ENCODE measurements at places on chromosomes 1 and 21. TPM values are rescaled to one million over a fixed set of nuclear protein-coding genes. Genes with fewer than 3 reads are reported as not detected.

DNA sequence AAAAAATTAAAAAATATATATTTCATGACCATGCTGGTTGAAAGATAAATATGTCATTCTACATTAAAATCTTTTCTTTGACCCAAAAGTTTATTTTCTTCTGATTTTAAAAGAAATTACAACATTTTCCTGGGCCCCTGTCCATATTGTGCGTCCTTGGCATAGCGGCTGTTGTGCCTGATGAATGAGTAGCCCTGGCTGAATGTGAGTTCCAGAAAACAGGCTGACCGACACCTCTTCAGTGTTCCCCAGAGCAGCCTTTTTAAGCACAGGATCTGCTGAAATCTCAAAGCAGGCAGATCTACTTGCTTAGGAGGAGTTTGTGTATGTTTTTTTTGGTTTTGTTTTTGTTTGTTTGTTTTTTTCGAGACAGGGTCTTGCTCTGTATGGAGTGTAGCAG lies 19.7 kb downstream of the KIAA1614 start:
- no peak for DNase-seq

The FAM177B gene
- not detected for total RNA-seq

The TIAM1 gene
- total RNA-seq, result 70.6 TPM

- peak; percentile 59 for DNase-seq
These were observed 272.5 kb downstream of the RRAGC start for GRCh38 chr1:38586993-38587646.

DNA sequence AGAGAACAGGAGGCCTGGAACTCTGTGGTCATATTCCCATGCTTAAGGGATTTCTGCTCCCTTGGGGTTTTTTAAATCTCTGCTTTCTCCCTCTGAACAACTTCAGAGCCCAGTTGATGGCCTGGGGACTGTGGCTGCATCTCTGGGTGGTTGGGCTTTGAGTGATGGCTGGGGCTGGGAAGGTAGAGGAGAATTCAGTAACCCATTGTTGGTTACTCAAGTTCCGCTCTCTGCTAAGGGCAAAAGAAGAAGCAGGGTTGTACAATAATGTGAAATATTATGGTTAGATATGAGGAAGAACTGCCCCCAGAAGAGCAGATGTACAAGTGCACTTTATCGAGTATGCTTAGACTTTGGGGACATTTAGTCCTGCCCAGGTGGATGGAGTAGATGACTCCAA lies 72.1 kb upstream of the CNTN2 start:
- DNase-seq, result no peak

- no peak for DNase-seq
These were observed 117.4 kb downstream of the AKT3 start for GRCh38 chr1:243732637-243733036.

DNA sequence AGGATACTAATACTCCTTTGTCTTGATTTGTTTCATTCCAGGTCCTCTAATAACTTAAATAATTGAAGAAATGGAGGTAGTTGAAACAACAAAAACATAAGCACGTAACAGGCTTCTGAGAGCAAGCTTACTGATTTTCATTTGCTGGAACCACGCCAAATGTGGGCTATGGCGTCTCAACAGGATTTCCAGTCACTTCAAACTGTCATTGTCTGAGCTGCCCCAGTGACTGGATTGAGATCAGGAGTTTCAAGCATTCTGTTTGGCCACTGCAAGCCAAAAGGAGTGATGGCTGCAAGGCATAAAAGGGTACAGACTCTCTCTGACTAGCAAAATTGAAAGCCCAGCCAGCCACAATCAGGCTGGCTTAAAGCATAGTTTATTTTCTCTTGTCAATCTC lies 289.9 kb downstream of the DPYD start:
- no peak for DNase-seq

GRCh38 chr1:151060007-151060656 lies at the start of gene MLLT11:
Gene MLLT11, plus strand, starts transcription at chr1:151060397. Its CDS starts 6,828 bp downstream, at chr1:151067225.
- peak; percentile 12 for DNase-seq

The SUSD4 gene
- 1.2 TPM for total RNA-seq

GRCh38 chr1:19202396-19202795 lies 7.7 kb downstream of the UBR4 start:
- no peak for DNase-seq

The KLHL12 gene
- total RNA-seq, result 36.3 TPM

The ZNF648 gene
- 0.12 TPM for total RNA-seq

The RNASEL gene
- total RNA-seq, result 5.2 TPM

DNA sequence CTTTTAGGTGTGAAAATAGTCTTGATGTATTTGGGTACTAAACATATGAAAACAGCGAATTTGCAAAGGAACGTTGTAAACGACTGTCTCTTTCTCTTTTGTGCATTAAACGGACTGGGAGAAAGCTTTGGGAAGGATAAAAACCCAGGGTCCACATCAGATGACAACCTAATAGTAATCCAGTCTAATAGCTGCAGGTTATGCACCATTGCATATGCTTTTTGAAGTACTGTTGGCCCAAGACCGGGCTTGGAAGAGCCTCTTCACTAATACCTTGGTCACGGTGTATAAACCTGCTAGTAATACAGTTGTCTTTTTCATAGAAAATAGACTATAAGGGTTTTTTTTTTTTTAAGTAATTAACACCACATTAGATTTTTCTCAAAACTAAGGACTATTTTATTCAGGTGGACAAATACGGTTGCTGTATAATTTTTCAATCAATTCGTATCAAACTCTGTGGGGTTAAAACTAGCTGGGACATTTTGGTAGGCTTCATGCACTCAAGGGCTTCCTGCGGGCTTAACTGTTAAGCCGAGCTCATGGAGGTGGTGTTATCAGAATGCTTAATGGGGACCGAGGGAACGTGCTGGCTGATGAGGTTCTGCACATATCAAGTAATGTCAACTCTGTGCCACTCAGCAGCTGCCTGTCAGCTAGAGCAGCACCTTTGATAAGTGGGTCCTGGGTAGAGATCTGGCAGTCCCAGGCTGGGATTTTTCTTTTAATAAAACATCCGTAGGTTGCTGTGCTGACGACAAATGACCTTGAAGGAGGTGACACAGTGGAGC lies 2.1 kb downstream of the RYR2 start:
- DNase-seq, result no peak
